ENCODE measurements at places on chromosomes 5 and 9.

DNA sequence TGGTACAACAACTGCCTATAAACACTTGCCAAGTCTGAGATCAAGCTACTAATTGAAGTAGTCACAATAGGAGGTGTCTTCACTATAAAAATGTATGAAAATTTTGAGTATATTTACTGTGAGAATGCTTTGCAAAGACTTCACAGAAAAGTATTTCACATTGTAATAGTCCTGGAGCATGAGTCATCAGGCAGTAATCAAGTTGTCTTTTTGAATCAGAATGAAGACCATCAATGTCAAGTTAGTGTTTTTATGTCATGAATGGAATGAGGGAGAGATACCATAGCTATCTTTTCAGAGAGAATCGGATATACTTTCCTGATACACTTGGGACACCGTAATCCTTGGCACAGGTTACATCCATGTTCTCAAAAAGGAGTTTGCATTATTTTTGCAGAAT is 466.9 kb upstream of the ARRDC3 start:
- DNase-seq: no peak

- peak; percentile 97 for DNase-seq
Observed at GRCh38 chr5:134439210-134439654, 27.6 kb upstream of the CDKN2AIPNL start.

DNA sequence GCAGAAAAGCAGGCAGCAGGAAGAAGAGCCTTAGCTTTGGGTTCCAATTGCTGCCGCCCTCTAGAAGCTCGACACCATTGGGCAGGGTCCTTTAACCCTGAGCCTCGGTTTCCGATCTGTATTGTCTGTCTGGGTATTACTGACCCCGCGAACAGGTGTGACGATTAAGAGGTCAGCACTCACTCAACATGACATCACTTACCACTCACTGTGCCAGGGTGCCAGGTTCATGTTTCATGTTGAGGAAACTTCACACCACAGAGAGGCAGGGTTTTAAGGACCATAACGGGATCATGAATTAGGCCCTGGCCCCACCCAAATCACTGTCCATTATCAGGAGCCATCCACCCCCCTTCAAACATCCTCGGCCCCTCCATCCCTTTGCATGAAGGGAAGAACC is 75.5 kb downstream of the GPR21 start:
- no peak for DNase-seq

GRCh38 chr5:139091439-139092156 is 106.6 kb downstream of the SIL1 start:
- no peak for DNase-seq

DNA sequence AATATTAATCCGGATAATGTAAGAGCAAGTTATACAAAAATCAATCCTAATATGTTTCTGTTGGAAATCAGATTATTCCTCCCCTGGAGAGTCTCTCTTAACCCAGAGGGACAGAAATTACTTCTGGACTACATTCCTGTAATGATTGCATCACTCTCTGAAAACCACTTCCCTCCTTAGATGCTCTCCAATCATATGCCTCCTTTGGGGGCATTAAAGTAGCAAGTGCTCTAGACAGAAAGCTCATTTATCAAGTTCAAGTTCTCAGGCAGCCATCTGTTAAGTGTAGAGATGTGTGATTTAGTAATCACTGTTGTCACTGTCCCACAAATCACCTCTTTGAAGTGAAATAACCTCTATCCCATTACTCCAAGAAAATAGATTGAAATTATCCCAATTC is 247.1 kb downstream of the SLCO4C1 start:
- peak; percentile 30 for DNase-seq

DNA sequence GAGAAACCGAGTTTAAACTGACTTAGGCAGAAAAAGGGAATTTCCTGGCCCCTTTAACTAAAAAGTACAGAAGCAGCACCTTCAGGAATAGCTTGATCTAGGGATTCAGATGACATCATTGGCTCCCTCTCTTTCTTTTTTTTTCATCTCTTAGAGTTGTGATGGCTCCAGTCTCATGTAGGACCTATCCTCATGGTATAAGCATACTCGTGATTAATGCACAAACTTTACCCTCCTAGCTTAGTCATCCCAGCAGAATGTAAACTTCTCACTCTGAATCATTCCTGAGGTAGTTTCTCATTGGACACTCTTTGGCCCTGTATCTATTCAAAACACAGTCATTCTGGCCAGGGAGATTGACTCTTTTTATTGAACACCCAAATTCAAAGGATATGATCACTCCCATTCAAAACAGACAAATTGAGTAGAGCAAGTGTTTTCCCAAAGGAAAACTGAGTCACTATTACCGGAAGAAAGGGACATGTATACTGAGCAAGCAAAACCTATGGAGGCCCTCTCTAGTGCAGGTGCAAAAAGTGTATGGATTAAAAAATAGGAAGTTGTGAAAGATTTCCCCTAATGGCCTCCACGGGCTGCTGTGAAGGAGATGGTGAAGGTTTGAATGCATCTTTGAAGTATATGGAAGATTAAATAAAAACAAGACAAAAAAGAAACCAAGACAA is 27.6 kb upstream of the SMIM23 start:
- DNase-seq: no peak

GRCh38 chr5:4576908-4577307 is 563.2 kb upstream of the ADAMTS16 start:
- no peak for DNase-seq

DNA sequence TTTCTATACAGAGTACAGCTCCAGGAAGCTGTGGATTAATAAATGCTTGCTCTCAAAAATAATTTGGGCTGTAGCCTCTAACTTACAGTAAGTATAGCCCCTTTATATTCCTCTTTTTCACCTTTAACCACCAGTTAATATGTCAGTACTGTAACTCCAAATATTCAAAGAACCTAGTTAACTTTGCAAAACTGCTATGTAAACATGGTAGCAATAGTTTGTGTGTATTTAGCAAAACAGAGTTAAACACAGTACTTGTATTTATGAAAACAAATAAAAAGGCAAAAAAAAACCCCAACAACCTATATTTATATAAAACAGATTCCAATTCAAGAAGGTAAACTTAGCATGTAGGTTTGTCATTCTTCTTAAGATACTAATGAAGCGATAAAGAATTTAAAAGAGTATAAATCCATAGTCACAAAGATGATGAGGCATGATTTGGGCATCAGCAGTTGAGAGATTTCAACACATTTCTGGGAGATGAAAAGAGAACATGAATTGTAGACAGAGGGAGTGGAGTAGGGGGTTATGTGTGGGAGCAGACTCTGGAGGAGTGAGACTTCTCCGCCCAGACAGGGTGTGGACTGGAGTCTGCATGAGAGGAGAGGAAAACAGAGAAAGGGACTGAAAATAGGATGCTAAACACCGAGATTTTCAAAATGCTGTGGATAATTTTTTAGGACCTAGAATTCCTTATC is 47.0 kb upstream of the F2RL1 start:
- DNase-seq: no peak

- DNase-seq: no peak
Observed at GRCh38 chr5:79050498-79050897, 19.0 kb downstream of the DMGDH start.

GRCh38 chr5:50744776-50745175 is 78.3 kb downstream of the PARP8 start:
- peak; percentile 31 for DNase-seq

DNA sequence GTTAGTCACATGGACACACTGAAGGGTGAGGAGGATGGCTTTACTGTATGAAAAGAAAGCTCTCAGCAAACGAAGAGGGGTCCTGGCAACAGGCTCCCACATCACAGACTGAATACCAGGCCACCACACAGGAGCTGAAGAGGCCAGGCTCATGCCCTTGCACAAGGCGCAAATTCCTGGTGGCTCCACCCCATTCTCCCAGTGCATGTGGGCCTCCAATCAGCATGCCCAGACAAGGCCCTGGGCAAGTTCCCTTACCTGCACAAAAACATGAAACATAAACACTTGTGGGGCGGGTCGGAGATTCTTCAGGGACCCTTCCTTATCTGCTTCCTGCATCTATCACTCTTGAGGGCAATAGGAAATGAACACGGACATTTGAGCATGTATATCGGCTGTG is 935.8 kb upstream of the EDIL3 start:
- DNase-seq: no peak

DNA sequence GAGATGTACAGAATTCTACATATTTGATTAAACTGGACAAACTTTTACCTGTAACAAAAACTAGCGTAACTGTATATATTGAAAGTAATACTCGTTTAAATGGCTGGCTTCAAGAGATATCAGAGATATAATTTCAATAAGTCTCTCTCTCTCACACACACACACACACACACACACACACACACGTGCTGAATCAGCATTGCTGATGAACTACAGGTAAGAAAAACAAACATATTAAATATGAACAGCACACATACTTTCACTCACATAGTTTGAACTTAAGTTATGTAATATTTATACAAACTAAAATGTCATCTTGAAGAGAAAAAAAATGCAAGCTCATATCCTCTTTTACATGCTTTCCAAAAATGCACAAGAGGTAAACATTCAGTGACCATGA is 145.4 kb downstream of the BNC2 start:
- no peak for DNase-seq

- no peak for DNase-seq
Observed at GRCh38 chr9:113537229-113537810, 73.8 kb downstream of the RGS3 start.

- no peak for DNase-seq
Observed at GRCh38 chr5:138370537-138370936, 18.1 kb downstream of the KDM3B start.

DNA sequence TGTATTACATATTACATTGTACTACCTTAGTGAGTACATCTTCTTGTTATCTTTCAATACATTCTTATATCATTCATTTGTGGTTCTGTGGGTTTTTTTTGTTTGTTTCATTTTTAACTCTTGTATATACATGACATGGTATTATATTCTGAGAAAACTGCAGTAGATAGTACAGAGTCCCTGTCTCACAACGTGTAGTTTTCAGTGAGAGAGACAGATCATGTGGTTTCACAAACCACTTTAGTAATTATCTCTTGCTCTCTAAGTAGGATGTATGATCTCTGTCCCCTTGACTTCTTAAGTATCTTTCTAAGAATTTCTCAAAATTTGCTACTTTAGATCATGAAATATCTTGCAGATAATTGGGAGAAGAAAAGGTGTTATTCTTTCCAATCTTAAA is 745.9 kb upstream of the CDH9 start:
- no peak for DNase-seq

DNA sequence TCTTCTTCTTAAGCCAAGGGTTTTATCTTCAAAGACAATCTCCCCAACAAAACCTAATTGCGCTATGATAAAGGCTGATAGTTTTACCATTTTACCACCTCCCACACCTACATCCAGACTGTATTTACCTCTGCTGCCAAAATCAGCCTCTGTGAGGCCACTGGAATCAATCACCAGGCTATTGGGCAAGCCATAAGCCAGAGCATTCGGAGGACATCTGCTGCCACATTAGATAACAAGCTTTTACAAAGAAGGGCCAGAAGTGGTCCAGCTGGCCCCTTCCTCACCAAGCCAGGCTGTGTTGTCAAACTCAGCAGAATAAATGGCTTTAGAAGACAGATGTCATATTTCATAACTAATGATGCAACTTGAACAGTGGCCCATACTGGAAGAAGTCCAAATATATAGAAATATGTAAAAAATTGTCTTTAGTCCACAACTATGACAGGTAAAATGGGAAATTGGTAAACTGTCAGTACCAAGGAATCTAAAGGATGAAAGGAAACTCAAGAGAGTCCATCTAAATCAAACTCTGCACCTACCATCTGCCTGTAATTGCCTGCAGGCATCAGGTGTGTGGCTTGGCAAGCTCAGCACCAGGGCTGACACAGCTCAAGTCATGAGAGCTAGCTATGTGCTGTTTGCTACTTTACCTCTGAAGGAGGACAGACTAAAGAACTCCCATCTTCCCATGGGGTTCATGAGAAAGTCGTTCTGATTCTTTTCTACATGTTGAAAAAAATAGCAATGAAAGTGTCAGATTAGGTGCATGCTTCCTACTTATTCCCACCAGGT is 16.1 kb downstream of the SLC45A2 start:
- no peak for DNase-seq

DNA sequence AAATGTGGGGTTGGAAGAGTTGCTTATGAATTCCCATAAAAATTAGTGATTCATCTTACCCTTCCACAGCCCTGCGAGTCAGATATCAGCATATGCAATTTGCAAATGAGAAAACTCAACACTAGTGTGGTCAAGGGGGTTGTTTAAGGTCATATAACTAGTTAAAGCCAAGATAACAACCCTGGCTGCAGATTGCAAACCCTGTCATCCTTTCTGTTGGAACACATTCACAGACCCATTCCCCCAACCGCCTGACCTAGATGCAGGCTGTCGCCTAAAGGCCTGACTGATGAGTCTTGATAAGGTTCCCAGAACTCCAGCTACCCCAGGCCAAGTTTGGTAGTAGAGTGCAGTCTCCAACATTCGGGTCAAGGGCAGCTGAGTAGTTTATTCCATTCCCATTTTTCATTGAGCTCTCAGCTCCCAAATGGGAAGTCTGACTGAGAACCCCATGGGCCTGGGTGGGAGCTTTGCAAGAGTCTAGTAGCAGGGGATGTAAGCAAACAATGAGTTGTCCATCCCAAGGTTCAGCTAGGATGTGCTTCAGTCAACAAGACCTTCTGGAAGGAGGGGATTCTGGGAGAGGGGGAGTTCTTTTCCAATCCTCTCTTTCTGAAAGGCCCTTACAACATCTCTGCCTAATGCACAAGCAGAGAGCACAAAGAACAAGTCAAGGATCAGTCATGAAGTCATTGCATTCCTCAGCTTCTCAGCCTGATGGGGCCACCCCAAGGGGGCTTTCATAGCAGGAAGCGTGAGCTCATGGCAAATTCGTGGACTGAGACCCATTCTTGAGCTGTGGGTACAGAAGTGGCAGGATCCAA is 40.3 kb downstream of the ADAM19 start:
- no peak for DNase-seq

DNA sequence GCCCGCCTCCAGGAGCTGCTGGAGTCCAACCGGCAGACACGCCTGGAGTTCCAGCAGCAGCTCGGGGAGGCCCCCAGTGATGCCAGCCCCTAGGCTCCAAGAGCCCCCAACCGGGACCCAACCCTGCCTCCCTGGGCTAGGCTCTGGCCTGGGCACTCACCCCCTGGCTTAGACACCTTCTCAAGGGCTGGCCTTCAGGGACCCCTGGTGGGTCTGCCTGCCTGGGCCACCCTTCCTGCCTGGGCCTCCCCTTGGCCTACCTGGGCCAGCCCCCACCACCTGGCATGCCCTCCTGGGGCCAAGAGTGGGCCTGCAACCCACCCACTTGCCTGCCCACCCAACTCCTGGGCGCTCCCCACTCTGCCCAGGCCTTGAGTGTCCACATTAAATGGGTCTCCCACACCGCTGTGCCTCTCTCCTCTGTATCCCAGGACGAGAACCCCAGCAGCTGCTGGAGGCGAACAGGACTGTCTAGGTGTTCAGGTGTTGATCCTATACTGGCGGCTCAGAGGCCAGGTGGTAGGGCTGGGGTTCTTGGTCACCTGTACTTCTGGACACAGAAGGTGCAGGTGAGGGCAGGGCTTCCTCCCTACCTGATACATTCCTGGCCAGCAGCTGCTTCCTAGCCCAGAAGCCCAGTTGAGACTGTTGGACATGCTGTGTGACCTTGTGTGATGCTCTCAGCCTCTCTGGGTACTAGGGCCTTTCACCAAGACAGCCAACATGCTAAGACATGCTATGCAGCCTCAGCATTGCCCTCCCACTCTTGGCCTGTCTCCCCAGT is 3.6 kb downstream of the BBLN start:
- no peak for DNase-seq

GRCh38 chr9:117414220-117414905 is 494 bp downstream of the ASTN2 start:
- DNase-seq: no peak

Measured in NCI-H2029 treated with DMSO at 0.1 percent for 48 hours (cell line).